ENCODE measurements at places on chromosomes 4 and X.

DNA sequence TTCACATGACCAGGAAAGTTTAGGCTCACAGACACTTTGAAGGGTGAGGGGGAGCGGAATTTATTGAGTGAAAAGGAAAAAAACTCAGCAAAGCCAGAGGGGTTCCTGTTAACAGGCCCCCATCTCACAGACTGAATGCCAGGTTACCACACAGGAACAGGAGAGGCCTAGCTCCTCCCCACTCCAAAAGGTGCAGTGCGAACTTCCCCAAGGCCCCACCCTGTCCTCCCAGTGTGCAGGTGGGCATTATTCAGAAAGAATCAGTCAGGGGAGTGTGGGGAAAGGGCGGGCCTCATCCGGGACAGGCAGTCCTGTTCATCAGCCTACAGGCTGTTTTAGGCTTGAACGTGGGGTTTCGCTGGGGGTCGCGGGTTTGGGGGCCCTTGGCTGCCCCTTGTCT is 4.0 kb downstream of the OTC start:
- DNase-seq, result no peak

DNA sequence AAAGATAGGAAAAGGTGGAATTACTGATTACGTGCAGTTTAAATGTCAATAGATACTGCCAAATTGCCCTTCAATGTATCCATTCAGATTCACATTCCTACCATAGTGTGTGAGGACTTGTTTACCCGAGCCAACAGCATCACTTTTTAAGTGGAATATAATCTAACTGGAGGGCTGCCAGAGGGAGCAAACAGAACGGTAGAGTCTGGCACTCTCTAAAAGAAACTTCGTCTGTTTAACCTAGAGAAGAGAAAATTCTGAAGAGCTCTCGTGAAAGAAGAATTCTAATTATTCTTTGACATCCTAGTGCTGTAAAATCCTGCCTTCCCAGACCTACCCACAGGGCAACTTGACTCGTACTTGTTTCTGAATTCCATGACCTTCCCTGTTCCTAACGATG is 23.2 kb downstream of the SMIM43 start:
- no peak for DNase-seq

DNA sequence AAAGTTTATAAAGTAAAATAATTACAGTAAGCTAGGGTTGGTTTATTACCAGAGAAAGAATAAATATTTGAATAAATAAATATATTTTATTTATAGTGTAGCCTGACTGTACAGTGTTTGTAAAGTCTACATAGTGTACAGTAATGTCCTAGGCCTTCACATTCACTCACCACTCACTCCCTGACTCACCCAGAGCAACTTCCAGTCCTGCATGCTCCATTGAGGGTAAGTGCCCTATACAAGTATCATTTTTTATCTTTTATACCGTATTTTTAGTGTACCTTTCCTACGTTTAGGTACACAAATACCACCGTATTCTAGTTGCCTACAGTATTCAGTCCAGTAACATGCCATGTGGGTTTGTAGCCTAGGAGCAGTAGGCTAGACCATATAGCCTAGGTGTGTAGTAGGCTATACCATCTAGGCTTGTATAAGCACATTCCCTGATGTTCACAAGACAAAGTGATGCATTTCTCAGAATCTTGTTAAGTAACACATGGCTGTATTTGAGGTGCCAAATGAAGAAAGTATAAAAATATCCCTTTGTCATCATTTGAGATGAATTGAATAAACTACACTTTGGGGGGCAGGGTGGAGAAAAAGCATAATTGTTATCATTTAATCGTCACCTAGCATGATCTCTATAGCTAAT is 14.7 kb upstream of the KLHL8 start:
- DNase-seq, result peak; percentile 56

- peak; percentile 65 for DNase-seq
These were observed 501 bp downstream of the ZNF518B start for GRCh38 chr4:10456595-10457254.

- DNase-seq, result peak; percentile 45
These were observed 35.7 kb downstream of the AFAP1 start for GRCh38 chr4:7903791-7904516.

GRCh38 chr4:2285613-2286381 is 23.9 kb upstream of the MXD4 start:
- DNase-seq, result no peak

DNA sequence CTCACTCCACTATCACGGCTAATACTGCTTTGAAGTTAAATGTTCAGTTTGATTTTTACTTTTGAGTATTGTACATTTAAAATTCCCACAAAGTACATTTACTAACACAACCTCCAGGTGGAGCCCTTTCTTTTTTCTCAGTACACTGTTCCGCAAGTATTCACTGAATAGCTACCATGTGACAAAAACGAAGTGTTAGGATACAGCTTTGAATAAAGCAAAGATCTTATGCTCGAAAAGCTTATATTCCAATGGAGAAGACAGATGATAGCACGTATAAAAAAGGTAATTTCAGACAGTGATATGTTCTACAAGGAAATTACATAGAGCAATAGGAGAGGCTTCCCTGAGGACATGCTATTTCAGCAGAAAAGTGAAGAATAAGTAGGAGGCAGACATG is 60.7 kb upstream of the ABCG2 start:
- DNase-seq, result peak; percentile 60

DNA sequence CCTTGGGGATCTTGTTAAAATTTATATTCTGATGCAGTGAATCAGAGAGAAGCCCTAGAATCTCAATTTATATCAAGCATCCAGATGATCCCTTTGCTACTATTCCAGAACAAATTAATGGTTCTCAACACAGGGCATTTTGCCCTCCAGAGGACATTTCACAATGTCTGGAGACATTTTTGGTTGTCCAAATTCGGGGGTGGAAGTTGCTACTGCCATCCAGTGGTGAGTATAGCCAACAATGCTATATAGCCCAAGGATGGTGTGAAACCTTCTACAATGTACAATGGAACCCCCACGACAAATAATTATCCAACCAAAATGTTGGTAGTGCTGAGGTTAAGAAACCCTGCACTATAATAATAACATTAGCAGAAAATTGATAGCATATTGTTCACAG is 2440.0 kb downstream of the PCDH7 start:
- DNase-seq, result peak; percentile 46

DNA sequence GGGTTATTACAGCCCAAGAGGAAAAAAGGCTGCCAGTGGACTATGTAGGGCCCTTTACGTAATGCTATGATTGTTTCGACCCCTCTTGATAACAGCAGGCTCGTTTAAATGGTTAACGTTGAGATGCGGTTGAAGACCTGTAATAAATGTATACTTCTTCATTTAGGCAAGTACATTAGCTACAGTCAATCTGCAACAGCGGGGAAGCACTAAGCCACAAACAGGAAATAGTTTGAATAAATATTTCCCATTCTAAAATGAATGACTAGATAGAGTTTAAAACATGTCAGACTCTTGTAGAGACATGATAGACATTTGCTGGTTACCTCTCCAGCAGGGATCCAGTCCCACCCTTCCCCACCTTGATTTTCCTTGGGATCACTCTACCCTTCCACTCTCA is 38.1 kb upstream of the STIM2 start:
- DNase-seq, result peak; percentile 7

DNA sequence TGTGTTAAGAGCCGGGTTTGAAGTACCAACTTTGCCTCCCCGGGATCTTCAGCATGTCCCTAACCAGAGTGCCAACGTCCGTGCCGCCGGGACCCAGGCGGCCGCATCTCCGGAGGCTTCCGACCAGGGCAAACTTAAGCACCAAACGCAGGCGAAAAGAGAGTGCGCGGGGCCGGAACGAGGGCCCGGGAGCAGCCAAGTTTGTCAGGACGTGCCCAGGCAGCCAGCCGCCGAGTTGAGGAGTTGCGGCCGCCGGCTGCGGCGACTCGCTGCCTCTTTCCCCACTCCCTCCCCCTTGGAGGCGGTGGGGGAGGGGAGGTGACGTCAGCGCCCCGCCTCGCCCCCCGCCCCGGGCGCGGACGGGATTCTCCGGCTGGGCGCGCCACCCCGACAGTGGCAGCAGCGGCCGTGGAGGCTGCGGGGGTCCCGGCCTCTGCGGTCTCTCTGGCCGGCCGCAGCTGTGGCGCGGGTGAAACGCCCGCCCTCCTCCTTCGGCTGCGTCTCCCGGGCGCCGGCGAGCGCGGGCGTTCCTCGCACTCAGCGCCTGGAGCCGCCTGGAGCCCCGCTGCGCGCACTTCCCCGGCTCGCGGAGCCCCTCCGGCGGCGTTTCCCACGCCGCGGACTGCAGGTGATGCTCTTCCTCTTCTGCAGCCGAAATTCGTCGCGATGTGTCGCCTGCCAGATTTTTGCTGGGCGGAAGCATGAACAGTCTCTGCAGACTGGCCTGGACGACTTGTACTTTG is 2.9 kb upstream of the FAT1 start:
- peak; percentile 92 for DNase-seq

DNA sequence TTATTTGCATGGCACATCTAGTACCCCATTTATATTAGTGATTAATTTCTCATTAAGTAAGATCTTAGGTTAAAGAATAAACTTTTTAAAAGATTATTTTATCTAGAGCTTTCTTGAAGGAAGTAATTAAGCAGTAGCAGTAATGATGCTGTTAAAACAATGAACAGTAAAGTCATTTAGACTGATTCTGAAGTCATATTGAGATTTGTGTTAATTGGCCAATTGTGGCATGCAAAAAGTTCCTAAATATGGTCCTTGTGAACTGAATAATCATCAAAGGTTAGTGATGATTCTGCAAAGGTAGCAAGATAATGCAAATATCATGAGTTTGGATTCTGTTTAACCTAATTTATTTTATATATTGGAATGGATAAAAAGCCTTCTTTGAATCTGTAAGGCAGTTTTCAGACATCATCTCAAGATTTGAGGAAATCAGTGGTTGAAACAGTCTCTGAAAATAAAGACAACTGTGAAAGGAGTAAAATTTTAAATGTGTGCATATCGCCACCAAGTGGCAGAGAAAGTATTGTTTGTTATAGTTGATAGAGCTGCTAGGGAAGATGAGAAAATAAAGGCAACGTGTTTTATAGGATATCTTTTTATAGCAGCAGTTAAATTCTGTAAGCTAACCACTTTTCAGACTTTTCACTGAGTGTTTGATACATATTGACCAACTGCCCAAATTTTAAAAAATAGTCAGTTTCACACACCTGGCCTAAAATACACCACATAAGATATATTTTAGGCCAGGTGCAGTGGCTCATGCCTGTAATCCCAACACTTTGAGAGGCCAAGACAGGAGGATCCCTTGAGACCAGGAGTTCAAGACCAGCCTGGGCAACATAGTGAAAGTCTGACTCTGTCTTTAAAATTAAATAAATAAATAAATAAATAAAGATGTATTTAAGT is 79.6 kb downstream of the CCKAR start:
- peak; percentile 55 for DNase-seq

DNA sequence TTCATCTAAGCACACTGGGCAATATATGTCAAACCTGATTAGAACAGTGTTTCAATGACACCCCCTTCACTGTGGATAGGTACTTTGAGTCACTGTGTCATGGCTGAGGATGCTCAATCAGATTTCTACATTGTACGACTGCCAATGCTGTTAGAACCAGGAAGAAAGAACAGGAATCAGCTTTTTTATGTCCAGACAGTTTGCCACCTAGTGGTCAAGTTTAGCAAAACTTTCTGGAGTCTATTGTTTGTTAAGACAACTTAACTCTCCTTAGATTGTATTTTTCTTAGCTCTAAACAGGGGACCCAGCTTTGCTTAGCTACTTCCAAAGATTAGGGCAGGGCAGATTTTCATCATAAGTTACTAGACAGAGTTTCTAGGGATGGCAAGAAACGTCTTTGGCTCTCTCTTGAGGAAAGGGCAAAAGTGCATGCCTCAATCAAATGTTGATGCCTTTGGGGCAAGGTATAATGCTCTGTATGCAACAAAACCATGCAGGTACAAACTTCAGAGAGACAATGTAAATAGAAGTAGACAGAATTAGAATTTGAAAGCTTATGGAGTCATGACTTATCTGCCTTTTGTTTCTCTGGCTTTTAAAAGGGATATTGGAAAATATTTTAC is 40.5 kb upstream of the BMP3 start:
- DNase-seq, result peak; percentile 72
